ENCODE measurements at places on chromosomes 6 and 20. TPM values are rescaled to one million over a fixed set of nuclear protein-coding genes. Genes with fewer than 3 reads are reported as not detected.
A peak's percentile ranks its signal among the peaks of the same experiment; 100 is the strongest.

The LGSN gene
- not detected for total RNA-seq

The CAGE1 gene
- not detected for total RNA-seq

The BPIFA1 gene
- not detected for total RNA-seq

The MRAP2 gene
- total RNA-seq, result 1.1 TPM

- DNase-seq, result no peak
Measured at GRCh38 chr6:55601120-55601519, 22.1 kb upstream of the HMGCLL1 start.

DNA sequence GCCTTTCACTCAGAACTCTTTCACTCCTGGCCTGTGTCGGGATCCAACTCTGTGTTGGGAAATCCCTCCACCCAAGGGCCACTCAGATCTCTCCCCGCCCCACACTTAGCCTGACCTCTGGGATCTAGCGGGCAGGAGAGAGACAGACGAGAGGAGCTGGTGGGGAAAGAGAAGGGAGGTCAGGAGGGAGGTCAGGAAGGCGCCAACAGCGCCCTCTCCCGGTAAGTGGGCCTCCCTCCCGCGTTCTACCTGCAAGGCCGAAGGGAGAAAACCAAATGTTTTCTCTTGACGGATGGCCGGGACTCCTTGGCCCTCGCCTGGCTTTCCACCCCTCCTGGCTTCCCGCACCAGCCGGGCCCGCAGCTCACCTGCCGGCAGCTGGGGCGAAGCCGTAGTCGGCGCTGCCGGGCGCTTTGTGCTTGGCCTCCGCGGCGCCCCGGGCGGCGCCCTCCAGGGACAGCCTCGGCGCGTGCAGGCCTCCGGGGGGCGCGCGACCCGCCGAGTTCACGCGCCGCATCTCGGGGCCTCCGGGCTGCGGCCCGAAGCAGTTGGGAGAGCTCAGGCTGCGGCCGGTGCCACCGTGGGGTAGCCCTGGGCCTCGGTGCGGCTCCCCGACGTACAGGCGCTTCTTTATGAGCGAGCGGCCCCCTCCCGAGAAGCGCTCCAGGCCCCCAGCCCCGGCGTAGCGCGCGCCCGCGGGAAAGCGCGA lies 38.2 kb downstream of the C6orf132 start:
- peak; percentile 59 for DNase-seq

- DNase-seq, result no peak
Measured at GRCh38 chr6:148521586-148521985, 178.9 kb downstream of the SASH1 start.

DNA sequence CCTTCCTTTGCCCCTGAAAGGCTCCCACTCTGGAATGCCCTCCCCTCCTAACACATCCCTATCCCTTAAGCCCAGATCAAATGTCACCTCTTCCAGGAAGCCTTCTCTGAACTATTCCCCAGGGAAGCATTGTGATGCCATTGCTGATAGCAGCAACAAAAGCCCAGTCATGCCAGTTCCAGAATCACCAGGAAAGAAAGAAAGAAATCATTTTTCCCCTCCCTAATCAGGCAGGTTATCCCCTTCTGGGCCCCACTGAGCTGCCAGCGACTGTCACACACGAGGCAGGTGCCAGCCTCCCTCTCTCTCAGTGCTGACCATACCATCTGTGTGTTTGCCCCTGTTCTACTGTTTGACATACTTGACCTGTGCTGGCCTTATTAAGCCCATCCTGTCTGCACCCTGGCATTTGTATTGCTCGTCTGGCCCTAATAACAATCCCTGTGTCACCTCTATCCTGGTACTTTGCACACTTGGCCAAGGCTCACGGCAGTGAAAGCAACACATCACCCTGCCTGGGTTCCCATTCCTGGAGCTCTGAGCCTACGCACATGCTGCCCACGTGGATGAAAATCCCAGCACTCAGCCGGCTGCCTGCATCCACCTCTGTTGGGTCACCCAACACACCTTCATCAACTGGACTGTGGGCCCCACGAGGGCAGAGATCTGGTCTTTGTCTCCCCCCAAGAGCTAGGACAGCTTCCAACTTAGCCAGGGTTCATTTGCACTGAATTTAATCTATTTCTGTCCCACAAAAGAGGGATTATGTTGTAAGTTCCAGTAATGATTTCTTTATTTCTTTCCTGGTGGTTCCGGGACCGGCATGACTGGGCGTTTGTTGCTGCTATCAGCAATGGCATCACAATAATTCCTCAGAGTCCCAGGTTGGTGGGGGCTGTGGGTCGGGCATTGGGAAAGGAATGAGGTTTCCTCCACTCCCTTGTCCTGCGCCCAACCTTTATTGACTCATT lies 5.3 kb upstream of the BPIFB1 start:
- no peak for DNase-seq

GRCh38 chr6:24140591-24140990 lies 14.6 kb downstream of the NRSN1 start:
- DNase-seq, result no peak

- no peak for DNase-seq
Measured at GRCh38 chr20:4972506-4973251, 28.6 kb downstream of the SLC23A2 start.

Data from progenitor cell of endocrine pancreas (in vitro differentiated cells).